Right forelimb (tissue), 1 donor: ENCODE measurements at places on chromosomes 5 and 9.

- DNase-seq, result no peak
Measured at GRCh38 chr9:108546215-108546614, 309.6 kb downstream of the ACTL7B start.

- no peak for DNase-seq
Measured at GRCh38 chr9:119091074-119091473, 278.2 kb downstream of the BRINP1 start.

DNA sequence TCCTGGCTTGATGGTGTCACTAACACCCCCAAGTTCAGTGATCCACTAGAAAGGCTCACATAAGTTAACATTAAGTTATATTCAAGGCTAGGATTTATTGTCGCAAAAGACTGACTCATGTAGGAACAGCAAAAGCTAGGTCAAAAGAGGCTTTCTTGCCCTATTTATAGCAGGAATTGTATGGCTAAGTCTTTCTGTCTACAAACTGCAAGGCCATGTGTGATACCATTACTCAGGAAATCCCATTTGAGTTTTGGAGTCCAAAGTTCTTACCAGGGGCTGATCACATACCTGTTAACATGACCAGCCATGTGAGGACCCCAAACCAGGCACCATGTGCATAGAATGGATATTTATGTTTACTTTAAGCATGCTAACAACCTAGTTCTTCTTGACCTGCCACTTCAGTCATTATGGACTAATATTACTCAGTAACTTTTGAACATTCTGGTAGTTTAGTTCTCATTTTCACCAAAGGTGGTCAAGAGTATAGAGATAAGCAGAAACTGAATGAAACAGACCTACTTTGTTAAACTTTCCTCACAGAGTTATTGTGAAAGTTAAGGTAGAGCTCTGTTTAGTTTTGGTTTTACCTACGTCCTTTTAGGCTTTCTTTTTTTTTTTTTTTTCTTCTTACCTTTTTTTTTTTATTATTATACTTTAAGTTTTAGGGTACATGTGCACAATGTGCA is 281.1 kb downstream of the FER start:
- no peak for DNase-seq

DNA sequence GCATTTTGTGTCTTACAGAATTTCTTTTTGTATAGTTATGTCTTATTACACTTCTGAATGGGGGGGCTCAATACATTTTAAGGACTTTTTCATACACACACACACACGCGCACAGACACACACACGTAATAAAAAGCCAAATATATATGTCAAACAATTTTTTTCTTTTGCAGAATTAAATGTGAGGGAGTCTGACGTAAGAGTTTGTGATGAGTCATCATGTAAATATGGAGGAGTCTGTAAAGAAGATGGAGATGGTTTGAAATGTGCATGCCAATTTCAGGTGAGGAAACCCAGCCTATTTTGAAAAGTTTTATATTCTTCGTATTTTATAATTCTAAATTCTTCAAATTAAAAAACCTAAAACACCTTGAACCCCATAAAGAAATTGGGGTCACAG is 25.6 kb downstream of the TMEFF1 start:
- DNase-seq, result no peak

DNA sequence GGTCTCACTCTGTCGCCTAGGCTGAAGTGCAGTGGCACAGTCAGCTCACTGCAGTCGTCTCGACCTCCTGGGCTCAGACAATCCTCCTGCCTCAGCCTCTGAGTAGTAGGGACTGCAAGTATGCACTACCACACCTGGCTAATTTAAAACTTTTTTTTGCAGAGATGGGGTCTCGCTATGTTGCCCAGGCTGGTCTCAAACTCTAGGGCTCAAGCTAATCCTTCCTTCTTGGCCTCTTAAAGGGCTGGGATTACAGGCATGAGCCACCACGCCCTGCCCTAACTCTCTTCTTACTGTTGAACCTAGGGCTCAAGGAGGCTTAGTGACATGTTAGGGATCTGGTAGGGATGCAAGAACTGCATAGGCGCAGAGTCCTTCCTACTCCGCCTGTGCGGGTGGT is 65.3 kb downstream of the SNX30 start:
- no peak for DNase-seq
